ENCODE measurements at places on chromosomes 6 and 20. TPM values are rescaled to one million over a fixed set of nuclear protein-coding genes. Genes with fewer than 3 reads are reported as not detected.

DNA sequence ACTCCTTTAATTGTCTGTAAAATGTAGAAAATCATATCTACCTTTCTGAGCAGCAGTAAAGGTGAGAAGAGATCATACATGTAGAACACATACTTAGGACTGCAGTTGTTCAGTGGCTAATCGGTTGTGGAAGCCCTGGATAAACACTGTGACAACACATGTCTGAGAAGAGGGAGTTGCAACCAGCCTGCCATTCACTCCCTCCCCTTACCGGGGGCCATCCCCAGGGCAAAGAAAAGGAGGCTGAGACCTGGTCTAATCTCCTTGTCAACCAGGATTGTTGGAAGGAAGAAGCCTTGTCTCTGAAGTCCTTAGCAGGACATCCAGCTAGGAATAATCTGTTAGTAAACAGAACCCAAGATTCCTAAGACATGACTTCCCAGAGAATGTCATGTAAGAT lies 462.5 kb upstream of the AGPAT4 start:
- no peak for DNase-seq

GRCh38 chr6:90175627-90176538 lies 120.8 kb downstream of the BACH2 start:
- DNase-seq, result no peak

DNA sequence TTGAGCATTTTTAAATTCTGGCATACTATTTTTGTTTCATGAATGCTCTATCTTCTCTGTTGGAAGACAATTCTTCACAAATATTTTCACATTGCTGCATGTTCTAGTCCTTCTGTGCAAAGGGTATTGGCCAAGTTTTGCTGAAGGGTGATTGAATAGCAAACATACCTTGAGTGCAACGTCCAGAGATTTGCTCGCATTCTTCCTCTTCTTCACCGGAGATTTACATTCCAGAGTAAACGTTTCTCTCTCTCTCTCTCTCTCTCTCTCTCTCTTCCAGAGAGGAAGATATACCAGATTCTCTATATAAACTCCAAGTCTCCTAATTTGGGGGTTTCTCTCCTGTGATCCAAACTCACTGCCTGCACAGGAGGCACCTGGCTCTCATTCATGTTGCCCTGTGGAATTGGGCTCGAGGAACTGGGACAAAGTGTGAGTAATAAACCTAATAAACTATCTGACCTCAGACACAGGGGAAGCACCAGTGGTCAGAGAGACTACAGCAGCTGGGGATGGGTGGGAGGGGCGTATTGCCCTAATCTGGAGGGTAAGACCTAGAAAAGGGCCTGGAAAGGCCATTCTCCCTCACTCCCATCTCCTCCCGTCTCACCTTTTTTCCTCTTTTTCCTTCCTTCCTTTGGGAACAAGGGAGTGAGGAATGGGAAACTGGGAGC lies 1.1 kb upstream of the TREML1 start:
- DNase-seq, result no peak

DNA sequence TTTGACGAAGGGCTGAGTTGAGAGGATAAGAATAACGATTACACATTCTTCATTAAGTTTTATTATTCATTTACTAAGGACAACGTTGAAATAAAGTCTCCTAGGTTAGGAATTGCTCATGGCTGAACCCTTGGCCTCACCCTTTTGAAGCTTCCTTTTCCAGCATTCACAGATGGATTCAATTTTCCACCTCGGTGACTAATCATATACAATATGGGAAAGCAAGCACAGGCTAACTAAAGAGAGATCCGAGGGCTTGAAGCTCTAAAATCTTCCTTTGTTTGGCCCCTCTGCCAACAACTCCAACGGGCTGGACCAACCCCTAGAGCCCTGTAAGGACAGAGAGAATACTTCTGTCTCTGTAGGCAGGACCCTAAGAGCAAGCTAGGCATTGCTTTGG lies 159.5 kb downstream of the SOD2 start:
- DNase-seq, result no peak

- no peak for DNase-seq
Observed at GRCh38 chr6:149859938-149860337, 4.2 kb downstream of the LRP11 start.

- no peak for DNase-seq
Observed at GRCh38 chr6:143140767-143141166, 80.1 kb downstream of the AIG1 start.

DNA sequence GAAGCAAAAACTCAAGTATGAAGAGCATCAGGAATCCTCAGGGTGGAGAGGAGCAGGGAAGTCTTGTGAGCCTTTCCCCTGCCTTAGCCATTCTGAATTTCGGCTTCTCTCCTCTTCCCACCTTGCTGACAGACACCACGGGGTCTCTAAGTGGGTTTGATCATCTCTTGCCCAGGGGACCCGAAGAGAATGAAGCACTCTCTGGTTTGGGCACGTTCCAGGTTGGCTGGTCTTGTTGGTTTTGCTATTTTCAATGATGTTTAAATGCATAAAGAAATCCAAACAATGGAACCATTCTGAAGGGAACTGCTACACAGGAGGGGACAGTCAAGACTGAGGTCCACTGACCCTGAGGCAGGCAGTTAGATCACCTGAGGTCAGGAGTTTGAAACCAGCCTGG lies 131.7 kb downstream of the PXDC1 start:
- no peak for DNase-seq

GRCh38 chr20:53833333-53834061 lies 236.9 kb downstream of the BCAS1 start:
- DNase-seq, result no peak

GRCh38 chr6:112881828-112882780 lies 535.0 kb downstream of the RFPL4B start:
- no peak for DNase-seq

DNA sequence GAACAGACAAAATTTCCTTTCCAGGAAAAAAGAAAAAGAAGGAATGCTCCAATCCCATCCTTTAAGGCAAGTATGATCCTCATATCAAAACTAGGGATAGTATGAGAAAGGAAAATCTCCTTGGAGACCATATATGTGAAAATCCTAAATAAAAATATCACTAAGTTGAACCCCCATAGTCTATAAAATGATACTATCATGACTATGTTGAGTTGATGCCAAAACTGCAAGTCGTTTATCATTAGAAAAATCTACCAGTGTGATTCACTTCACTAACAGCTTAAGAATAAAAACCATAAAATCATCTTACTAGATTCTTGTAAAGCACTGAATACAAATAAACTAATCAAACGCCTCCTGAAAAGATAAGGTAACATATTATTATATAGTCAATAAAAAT lies 76.6 kb upstream of the STXBP5 start:
- no peak for DNase-seq

- DNase-seq, result no peak
Observed at GRCh38 chr6:51992876-51993275, 94.5 kb downstream of the PKHD1 start.

GRCh38 chr6:9408402-9409117 lies 973.2 kb upstream of the SLC35B3 start:
- no peak for DNase-seq

DNA sequence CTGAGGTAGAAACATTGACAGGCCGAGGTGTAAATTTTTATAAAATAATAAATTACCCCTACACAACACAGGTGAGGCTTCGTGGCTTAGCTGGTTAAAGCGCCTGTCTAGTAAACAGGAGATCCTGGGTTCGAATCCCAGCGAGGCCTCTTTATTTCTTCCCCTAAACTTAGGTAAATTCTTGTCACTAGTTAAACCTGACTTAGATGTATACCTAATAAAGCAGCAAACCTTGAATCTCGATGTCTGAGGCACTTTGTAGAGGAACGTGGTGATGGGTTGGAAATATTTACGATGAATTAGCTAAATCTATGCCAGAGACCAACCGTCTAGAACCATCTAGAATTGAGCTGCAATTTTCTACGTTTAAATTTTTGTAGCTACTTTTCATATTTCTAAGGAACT lies 185.6 kb downstream of the OR2B2 start:
- no peak for DNase-seq

- DNase-seq, result no peak
Observed at GRCh38 chr6:34663831-34664255, 32.7 kb downstream of the ILRUN start.

DNA sequence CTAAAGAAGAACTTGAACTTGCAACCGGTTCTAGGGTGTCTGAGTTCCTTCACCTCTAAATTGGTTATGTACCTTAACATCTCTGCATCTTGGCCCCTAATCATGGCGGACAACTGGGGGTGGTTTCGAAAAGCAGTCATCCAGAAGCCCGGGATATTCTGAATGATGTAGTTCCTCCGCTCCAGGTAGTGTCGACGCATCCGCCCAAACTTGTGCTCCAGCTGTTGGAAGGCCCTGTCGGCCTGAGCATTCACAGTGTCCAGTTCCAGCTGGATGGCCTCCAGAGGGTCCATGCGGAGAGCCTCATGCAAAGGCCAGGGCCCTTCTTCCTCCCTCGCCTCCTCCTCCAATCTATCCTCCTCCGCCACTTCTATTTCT lies 887 bp downstream of the TSPYL1 start:
- DNase-seq, result no peak

DNA sequence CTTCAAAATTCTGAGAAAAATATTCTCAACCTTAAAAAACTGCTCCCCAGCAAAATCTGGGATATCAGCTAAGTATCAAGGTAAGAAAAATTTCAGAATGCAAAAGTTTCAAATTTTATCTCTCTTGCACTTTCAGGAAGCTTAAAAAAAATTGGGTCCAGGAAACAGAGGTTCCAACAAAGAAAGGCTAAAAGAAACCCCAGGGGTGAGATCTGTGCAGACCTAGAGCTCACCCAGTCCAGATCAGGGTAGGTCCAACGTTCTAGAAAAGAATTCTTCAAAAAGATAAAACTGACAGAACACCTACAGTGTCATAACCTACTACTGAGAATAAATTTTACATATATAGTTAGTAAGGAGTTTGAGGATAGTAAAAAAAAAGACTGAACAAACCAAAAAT lies 23.5 kb downstream of the ILRUN start:
- no peak for DNase-seq

GRCh38 chr20:25576783-25577530 lies 8.4 kb downstream of the NINL start:
- DNase-seq, result no peak

DNA sequence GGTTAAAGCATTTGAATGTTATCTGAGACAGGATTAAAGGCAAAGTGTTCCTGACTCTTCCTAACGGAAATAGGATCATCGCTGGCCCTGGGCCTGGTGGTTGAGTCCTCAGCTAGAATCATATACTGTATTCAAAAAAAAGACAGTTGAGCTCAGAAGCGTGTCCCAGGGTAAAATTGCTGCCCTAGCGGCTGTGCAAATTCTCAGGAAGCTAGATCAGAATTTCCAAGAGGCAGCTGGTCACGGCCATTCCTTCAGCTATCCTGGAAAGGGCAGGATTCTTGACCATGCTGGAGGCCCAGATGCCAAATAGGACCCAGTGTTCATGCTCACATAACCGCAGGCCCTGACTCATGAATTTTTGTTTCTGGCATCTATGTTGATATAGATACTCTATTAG lies 67.4 kb downstream of the STMND1 start:
- no peak for DNase-seq

DNA sequence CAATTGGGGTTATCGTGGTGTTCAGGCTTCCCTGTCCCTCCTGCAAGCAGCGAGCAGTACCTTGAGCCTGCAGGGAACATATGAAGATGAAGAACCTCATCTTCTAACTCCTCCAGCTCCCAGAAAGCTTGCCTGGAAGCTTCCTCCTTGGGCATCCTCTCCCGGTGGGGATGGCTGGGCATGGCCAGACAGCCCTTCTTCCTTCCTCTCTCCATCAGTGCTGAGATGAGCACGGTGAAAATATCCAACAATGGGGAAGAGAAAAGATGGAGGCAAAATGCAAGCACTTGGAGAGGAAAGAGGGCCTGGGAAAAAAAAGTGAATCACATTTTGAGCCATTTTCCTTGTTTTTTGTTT lies 107.7 kb upstream of the FOXA2 start:
- no peak for DNase-seq

GRCh38 chr6:119966484-119966883 lies 616.9 kb upstream of the MAN1A1 start:
- DNase-seq, result no peak

DNA sequence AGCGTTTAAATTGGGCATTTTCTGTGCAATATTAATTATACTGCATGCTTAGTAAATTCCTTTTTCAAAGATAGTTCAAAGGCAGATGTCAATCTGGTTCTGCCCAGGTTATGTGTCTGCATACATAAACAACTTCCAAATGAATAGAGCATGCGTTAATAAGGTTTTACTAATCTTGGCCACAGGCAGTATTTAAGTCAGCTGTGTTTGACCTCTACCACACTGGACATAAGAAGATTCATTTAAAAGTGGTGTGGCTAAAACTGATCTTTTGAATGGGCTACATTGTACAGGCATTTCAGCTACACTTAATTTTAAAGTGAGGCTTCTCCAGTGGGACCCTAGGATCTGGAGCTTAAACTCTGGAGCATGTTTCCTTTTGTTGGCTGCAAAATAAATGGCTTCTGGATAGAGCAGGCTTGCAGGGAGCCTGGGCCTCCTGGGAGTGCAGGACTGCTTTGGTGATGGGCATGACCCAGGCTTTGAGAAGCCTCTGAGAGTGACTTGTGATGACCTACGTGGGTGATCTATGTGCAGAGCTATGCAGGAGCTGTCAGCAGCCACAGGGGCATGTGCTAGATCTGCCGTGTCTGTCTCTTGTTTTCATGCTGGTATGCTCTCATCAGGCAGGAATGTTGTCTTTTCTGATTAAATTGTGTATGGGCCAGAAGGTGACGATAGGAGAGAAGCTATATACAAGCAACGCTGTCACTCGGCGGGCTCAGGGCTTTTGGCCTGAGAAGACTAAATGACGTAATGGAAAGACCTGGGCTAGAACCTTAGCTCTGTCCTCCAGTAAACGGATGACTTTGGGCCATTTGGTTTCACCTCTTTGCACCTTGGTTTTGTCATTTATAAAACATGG lies 331.2 kb downstream of the QKI start:
- no peak for DNase-seq

TREM1 gene
- not detected for polyA plus RNA-seq

MAS1 gene
- 0.04 TPM for polyA plus RNA-seq

LTB gene
- 2.0 TPM for polyA plus RNA-seq

GGT7 gene
- 36.6 TPM for polyA plus RNA-seq

SRMS gene
- polyA plus RNA-seq, result 0.11 TPM

ZNF184 gene
- 17.1 TPM for polyA plus RNA-seq

METTL24 gene
- polyA plus RNA-seq, result 16.7 TPM
